ENCODE measurements at places on chromosomes 12 and 14.

- no peak for DNase-seq
These were observed 60.0 kb downstream of the ARMH4 start for GRCh38 chr14:58091883-58092630.

DNA sequence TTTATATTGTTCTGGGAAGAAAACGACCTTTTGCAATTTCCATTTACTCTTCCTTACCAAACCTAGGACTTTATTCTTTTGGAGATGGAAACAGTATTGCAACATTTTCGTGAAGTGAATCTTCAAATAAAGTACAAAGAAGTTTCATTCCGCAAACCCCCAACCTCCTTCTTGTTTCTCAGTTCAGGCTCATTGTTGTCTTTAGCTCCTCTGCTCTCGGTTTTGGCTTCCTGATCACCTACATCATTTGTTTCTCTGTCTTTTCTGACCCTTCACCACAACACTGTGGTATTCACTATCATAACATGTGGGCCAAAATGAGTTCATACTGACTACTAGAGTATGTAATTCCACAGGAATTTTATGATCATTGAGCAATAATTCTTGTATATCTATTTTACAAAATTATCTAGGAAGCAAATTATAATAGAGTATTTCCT lies 266.8 kb downstream of the ADAMTS20 start:
- DNase-seq, result no peak

DNA sequence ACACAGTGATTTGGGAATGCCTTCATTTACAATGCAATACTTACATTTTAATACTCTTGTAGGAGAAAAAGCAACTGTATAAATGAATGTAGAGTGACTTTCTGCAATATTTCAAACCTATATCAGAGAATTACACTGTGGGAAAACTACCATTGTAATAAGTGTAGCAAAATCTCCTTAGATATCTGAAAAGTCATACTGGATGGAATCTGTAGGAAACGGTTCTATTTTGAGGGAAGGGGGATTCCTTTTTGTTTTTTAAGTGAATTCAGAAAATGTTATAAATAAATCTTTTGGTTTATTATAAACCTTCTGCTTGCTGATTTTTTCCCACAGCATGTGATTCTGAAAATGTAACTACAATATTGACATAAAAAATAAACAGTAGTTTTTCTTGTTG lies 23.0 kb downstream of the ZNF891 start:
- no peak for DNase-seq

GRCh38 chr14:50452296-50452695 lies 55.6 kb upstream of the CDKL1 start:
- DNase-seq, result no peak

- no peak for DNase-seq
These were observed 22.1 kb downstream of the ATP6V0A2 start for GRCh38 chr12:123734268-123734667.

- DNase-seq, result no peak
These were observed 101.4 kb downstream of the TTC7B start for GRCh38 chr14:90714811-90715210.

GRCh38 chr12:51390891-51391282 lies 319 bp downstream of the GALNT6 start:
- DNase-seq, result no peak

GRCh38 chr12:39103552-39104165 lies 198.3 kb upstream of the CPNE8 start:
- DNase-seq, result peak; percentile 3

DNA sequence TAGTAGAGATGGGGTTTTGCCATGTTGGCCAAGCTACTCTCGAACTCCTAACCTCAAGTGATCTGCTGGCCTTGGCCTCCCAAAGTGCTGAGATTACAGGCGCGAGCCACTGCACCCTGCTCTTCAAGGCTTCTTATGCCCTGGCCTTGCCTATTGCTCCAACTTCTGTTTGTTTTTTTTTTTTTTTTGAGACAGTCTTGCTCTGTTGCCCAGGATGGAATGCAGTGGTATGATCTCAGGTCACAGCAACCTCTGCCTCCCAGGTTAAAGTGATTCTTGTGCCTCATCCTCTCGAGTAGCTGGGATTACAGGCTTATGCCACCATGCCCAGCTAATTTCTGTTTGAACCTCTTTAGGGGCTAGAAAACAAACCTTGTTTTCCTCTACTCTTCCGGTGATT lies 6.0 kb upstream of the ABCD4 start:
- DNase-seq, result no peak

Data from caudate nucleus (tissue), 63 donors.